Ovary (tissue), 10 donors: ENCODE measurements at places on chromosomes 16 and 17. TPM values are rescaled to one million over a fixed set of nuclear protein-coding genes. Genes with fewer than 3 reads are reported as not detected.

DNA sequence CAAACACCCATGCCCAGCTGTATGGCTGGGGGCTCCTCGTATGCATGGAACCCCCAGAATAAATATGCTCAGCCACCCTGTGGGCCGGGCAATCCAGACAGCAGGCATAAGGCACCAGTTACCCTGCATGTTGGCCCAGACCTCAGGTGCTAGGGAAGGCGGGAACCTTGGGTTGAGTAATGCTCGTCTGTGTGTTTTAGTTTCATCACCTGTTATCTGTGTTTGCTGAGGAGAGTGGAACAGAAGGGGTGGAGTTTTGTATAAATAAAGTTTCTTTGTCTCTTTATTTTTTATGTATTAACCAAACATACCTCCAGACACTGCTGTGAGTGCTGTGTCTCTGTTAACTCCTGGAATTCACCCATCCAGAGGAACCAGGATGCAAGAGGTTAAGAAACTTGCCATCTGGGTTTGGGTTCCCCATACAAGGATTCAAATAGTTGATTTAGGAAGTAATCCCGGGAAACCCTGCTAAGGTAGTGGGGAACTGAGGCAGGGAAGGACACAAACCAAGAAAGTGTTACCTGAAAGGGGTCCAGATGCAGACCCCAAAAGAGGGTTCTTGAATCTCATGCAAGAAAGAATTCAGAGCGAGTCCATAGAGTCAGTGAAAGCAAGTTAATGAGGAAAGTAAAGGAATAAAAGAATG, 37.4 kb upstream of the IL21R start:
- DNase-seq: no peak

DNA sequence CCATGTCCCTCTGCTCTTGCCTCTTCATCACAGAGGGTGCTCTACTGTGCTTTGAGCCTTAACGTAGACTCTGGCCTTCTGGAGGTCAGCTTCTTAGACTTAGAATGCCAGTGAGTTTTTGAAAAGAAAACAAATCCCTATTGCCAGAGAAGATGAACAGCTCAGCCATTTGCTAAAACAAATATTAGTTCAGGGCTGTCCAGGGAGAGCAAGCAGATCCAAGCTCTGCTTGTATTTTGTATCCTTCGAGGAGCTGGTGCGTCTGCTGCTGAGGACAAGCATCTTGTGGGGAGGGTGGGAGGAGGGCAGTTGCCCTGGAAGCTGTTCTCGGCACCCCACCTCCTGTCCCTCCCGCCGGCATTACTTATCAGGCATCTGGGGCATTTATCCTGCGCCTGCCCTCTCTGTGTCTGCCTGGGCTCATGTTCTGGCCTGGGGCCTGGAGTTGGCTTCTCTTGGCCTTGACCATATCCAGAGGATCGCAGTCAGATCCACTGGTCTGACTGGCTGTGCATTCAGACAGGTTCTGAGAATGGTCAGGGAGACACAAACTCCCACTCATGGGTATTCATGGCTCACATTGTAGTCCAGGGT, 173.1 kb upstream of the NLRP1 start:
- DNase-seq: no peak

DNA sequence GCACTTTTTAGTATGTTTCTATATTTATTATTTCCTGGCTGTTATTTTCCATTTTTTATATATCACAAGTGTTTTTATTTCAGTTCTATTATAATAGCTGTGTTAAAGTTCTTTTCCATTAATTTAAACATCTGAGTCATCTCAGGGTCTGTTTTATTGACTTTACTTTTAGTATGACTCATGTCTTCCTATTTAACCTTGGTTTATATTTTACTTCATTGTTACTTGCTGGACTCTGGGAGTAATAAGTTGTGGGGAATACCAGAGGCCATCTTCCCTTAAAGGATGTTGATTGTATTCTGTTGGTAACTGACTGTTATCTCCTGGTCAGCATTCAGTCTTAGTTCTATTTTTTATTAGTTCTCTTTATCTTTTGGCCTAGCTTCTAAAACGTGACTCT, 1508.2 kb downstream of the CDH11 start:
- DNase-seq: no peak

DNA sequence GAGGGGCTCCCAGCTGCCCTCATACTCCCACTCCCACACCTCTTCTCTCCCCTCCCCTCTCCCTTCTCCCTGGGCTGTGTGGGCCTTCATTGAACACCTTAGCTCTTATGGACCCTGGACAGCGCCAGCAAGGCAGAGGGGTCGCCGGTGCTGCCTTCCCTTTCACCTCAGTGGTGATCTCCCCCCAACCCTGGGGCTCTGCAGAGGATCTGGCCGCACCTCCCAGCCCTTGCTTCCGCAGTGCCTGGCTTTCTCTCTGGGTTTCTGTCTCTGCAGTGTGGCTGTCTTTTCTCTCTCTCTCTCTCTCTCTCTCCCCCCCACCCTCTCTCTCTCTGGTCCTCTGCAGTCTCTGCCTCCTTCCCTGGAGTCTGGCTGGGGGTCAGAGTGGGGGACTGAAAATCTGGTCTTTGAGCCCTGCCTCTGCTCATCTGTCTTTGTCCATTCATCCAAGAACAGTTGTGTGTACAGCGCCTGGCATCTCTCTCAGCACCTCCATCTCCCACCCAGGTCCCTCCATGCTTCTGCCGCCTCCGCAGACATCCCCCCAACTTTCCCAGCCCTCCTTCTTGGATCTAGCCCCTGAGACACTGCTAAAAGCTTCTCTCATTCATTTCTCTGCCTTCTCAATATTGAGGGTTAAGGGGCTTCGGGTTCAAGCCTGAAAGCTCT, 1.1 kb downstream of the SEZ6L2 start:
- no peak for DNase-seq

DNA sequence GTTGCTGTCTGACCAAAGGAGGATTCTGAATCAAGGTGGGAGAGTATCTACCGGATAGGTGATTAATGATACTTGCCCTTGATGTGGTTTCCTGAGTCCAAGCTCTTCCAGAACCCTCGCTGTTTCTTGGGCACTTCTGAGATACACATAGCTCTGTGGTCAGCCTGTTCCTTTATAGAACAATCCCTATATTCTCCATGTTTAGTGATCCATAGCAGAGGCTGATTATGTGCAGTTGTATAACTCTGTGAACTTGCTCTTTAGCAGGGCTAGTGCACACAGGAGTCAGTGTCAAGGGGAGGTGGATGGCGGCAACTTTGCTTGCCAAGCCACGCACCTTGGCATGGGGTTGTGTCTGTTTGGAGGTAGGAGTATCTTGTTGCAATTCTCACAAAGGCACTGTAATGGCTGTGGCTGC, 36.1 kb downstream of the ARL4D start:
- no peak for DNase-seq

Gene DPEP3
- not detected for total RNA-seq

Gene NPW
- total RNA-seq: not detected

Gene TBC1D3L
- total RNA-seq: 18.1 TPM
